Sigmoid colon (tissue), 7 donors: ENCODE measurements at places on chromosomes 2 and 18. TPM values are rescaled to one million over a fixed set of nuclear protein-coding genes. Genes with fewer than 3 reads are reported as not detected.

DNA sequence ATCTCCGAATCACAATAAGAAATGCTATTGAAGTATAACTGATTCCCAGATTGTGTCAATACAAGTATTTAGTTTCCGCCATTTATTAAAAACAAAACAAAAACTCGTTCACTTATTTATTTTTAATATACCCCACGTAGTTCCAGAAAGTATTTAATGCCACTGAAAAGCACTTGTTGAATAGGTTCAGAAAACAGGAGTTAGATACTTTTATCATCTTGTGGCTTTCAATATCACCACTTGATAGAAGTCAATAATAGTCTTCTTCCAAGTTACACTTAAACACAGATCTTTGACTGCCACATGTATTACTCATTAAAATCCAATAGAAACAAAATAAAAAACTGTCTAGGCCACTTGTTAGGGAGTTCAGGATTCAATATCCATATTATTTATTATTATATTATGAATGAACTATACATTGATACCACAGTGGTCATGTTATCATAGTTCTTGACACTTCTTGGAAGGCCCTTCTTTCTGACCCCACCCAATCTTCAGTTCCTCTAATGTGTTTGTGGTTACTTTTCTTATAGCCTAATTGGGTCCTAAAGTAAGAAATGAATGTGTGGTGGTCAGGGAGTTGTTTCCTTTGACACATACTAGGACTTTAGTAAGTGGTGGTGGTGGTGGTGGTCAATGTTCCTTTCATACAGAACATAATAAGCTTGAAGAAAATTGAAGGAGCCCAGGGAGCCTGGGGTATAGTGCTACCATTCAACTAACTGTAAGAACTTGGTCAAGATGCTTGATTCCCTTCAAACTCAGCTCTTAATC, 221.3 kb upstream of the ITGA4 start:
- no peaks in the 10 kb centered on the region for H3K36me3 ChIP-seq
- no peaks in the 10 kb centered on the region for H3K4me1 ChIP-seq
- DNase-seq: no peak
- no peaks in the 10 kb centered on the region for H3K27me3 ChIP-seq
- no peak overlapping the region for H3K4me3 ChIP-seq
- H3K27ac ChIP-seq: no peak overlapping the region

DNA sequence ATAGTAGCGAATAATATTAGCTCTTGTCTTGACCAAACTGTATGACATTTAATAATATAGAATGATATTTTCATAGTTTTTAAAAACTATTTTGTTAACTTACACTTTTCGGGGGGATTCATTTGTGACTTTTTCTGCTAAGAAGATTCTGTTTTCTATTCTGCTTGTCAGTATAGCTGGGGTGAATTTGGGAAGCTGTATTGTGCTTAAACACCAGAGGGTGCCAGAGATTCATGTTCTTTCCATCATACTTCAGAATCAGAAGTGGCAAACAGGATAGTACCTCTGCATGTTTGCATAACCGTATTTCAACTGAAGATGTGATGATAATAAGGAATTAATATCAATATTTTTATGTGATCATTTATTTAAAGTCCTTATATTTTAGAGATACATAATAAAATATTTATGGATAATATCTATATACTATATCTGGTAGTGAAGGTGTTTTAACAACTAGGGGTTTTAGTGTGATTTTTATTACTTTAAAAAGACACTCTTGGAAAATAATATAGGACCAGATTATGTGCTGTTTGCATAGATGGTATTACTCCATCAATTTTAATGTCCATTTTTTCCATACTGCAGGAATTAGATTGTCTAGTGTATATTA, 81.0 kb downstream of the TAF4B start:
- no peak for DNase-seq
- H3K27me3 ChIP-seq: no peaks in the 10 kb centered on the region
- H3K4me3 ChIP-seq: no peak overlapping the region
- no peaks in the 10 kb centered on the region for H3K36me3 ChIP-seq
- H3K4me1 ChIP-seq: no peaks in the 10 kb centered on the region
- H3K27ac ChIP-seq: no peak overlapping the region

GRCh38 chr2:196372276-196372809, 201.0 kb upstream of the STK17B start:
- no peak overlapping the region for H3K4me3 ChIP-seq
- no peaks in the 10 kb centered on the region for H3K36me3 ChIP-seq
- no peaks in the 10 kb centered on the region for H3K4me1 ChIP-seq
- no peaks in the 10 kb centered on the region for H3K27me3 ChIP-seq

DNA sequence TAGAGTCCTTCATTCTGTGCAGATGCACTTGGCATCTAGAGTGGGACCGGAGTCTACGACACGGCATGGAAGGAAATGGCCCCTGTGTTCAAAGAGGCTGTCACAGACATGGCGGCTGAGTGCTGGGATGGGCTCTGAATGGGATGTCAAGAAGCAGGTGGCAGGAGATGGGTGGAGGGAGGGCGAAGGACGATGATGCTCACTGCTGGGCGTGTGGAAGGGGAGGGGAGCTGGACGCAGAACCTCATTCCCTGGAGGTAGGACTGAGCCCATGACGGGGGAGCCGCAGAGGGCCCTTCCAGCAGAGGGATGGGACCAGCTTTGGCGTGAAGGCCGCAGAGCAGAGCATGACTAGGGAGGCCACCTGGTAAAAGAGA, 18.8 kb upstream of the ALPI start:
- no peak overlapping the region for H3K4me3 ChIP-seq
- H3K27me3 ChIP-seq: no peaks in the 10 kb centered on the region
- no peaks in the 10 kb centered on the region for H3K36me3 ChIP-seq
- peaks cover 3% of the 10 kb centered on the region for H3K4me1 ChIP-seq
- DNase-seq: no peak

- peaks cover 8% of the 10 kb centered on the region for H3K36me3 ChIP-seq
- no peak for DNase-seq
- peaks cover 7% of the 10 kb centered on the region for H3K4me1 ChIP-seq
- H3K27me3 ChIP-seq: no peaks in the 10 kb centered on the region
These were observed 493 bp upstream of the BBS5 start for GRCh38 chr2:169478745-169479256.

- H3K27me3 ChIP-seq: no peaks in the 10 kb centered on the region
- no peaks in the 10 kb centered on the region for H3K36me3 ChIP-seq
- H3K27ac ChIP-seq: no peak overlapping the region
- no peak for DNase-seq
- H3K4me1 ChIP-seq: no peaks in the 10 kb centered on the region
These were observed 122.1 kb downstream of the DLGAP1 start for GRCh38 chr18:4333043-4333442.

GRCh38 chr2:40554665-40555294, 102.9 kb upstream of the SLC8A1 start:
- no peak overlapping the region for H3K4me3 ChIP-seq
- H3K4me1 ChIP-seq: no peaks in the 10 kb centered on the region
- no peaks in the 10 kb centered on the region for H3K27me3 ChIP-seq
- H3K36me3 ChIP-seq: no peaks in the 10 kb centered on the region
- peak; percentile 70 for DNase-seq

DNA sequence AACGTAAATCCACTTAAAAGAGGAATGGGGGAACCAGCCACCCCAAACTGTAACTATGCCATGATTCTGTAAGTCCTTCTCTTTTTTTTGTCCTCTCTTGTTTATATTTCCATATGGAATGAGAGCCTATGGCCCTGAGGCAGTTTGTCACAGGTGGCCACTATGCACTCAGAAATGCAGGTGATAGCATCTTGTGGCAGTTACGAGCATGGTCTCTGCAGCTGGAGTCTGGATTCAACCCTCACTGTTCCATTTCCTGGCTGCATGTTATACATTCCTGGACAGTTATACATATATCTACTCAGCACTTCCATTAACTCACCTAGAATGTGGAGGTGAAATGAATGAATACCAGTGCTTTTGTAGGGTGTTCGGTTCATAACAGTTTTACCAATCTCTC, 291.5 kb upstream of the FANCL start:
- no peak overlapping the region for H3K27ac ChIP-seq
- no peaks in the 10 kb centered on the region for H3K36me3 ChIP-seq
- no peaks in the 10 kb centered on the region for H3K4me1 ChIP-seq
- DNase-seq: no peak
- no peaks in the 10 kb centered on the region for H3K27me3 ChIP-seq

DNA sequence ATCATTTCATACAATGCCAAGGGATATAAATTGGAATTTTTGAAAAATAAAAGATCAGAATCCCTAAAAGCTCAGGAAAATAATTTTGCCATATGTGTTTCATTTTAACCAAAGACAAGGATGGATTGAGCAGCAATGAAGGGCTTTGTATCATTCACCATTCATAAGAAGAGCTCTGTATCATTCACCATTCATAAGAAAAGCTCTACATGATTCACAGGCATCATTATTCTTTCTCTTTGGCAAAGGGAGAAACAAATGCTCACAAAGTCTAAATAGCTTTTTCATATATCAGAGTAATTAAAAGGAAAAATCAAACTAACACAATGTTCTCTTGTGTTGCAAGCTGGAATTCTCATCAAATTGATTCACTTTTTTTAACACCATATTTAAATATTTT, 169.1 kb upstream of the MC4R start:
- no peaks in the 10 kb centered on the region for H3K36me3 ChIP-seq
- H3K27ac ChIP-seq: no peak overlapping the region
- DNase-seq: no peak

DNA sequence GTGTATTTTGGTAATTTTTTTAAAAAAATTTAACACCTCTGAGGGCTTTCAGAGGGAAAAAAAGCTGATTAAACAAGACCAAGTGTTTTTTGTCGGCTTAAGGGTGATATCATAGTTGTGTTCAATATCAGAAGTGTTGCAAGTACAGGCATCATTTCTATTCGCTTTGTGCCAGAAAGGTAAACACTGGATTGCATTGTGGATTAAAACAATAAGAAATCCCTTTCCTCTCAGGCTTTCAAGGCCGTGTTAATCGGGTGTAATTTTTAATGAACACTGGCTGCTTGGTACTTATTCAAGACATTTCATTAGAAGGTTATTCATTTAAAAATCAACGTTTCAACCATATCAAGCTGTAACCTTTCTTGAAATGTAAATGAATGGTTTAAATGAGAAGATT, 18.3 kb downstream of the FIGN start:
- H3K36me3 ChIP-seq: no peaks in the 10 kb centered on the region
- H3K4me1 ChIP-seq: peaks cover 16% of the 10 kb centered on the region
- H3K27me3 ChIP-seq: no peaks in the 10 kb centered on the region
- no peak overlapping the region for H3K27ac ChIP-seq
- no peak for DNase-seq
- H3K4me3 ChIP-seq: no peak overlapping the region

DNA sequence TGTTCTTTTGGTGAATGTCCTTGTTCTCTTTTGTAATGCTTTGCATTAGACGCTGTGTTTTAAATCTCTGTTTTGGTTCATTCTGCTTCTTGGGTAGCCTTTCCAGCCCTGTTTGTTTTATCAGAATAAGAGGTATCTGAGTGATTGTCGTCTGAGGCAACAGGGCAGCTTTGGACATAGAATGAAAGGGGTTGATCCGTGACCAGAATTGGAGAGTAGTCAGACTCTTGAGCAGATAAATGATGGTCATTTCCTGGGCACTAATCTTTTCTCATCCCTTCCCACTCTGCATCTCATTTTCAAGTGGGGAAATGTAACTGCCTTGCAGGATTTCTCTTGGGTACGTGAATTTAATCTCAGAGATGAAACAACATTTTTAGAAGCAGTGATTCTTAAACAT, 61.4 kb downstream of the TAF4B start:
- H3K36me3 ChIP-seq: no peaks in the 10 kb centered on the region
- DNase-seq: no peak
- no peaks in the 10 kb centered on the region for H3K4me1 ChIP-seq
- no peak overlapping the region for H3K27ac ChIP-seq
- H3K4me3 ChIP-seq: no peak overlapping the region
- no peaks in the 10 kb centered on the region for H3K27me3 ChIP-seq

The MC5R gene
- not detected for total RNA-seq

The TMEM163 gene
- 0.33 TPM for total RNA-seq

The EFHD1 gene
- 8.7 TPM for total RNA-seq

The CEP68 gene
- total RNA-seq: 32.1 TPM

The CLEC4F gene
- not detected for total RNA-seq

The FOXI3 gene
- total RNA-seq: not detected

The DPYSL5 gene
- total RNA-seq: 1.9 TPM

The SMYD1 gene
- 45.7 TPM for total RNA-seq
